ENCODE measurements at places on chromosomes 6 and 20. TPM values are rescaled to one million over a fixed set of nuclear protein-coding genes. Genes with fewer than 3 reads are reported as not detected.
A peak's percentile ranks its signal among the peaks of the same experiment; 100 is the strongest.

OOEP gene
- total RNA-seq, result not detected

DDX43 gene
- not detected for total RNA-seq

DSP gene
- total RNA-seq, result 241 TPM

SNAP91 gene
- 1.4 TPM for total RNA-seq

ADGRF1 gene
- total RNA-seq, result not detected

HSD17B8 gene
- total RNA-seq, result 9.9 TPM

DNA sequence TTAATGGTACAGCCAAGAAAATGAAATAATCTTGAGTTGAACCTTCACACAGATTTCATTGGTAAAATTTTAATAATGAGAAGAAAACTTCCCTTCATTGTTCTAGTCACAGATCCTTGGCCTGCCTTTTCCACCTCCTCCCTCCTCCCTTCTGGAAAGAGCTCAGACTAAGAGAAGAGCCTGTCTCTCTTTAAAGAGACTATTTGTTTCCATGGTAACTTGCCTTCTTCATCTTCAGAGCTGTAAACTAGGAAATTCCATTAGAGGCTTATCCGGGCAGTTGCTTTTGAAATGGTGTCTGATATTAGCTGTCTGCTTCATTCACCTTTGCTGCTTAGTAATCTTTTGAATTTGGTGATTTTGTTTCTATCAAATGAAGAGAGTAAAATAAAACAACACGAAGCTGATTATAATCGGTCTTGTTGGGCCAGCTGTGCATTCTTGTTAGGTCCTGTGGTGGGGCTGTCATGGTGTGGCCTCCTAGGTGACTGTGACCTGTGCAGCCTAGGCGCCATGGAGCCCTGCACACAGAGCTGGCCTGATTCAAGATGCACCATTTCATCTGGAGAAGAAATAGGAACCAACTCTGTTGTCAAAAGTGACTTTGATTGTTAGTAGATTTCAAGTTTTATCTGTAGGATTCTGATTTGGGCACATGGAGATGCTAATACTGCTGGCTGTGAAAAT lies 96.7 kb downstream of the MAP3K7 start:
- no peak for DNase-seq

GRCh38 chr6:6166064-6166463 lies 154.4 kb downstream of the F13A1 start:
- DNase-seq, result no peak

DNA sequence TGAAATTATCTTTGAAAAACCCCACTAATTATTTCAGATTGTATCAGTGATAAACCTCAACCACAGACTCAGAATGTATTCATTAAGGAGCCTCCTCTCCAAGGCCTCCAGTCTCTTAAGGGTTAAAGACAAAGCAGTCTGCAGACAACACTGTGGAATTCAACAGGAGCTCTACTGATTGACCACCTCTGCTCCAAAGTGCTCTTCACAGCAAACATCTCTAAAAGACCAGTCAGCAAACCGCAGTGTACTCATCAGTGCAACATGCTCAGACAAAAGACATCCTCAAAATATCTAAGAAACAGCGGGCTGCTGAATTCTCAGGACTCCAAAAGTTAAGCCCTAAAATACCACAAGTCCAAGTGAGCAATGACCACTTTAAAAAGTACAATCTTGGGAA lies 42.0 kb downstream of the UQCC1 start:
- DNase-seq, result no peak

DNA sequence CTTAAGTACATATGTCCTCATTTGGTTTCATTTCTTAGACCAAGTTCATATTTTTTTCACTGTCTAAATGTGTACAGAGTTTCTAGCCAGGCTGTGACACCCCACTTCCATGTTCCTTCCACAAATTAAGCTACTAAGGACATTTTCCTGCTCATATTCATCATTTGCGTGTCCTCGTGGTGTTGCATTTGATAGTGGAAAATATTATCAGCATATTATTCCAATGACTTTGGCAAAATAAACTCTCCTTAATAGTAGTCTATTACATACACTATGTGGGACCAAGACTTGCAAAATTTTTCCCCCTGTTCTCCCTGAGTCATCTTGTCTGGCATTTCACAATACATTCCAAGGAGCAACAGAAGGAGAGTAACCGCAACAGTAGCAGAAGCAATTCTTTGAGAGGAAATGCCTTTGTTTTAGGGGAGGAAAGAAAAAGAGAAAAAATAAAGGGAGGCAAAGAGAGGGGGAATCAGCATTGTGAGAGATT lies 599.2 kb downstream of the COL12A1 start:
- no peak for DNase-seq

- no peak for DNase-seq
These were observed 2.4 kb downstream of the SLC22A23 start for GRCh38 chr6:3454273-3455010.

DNA sequence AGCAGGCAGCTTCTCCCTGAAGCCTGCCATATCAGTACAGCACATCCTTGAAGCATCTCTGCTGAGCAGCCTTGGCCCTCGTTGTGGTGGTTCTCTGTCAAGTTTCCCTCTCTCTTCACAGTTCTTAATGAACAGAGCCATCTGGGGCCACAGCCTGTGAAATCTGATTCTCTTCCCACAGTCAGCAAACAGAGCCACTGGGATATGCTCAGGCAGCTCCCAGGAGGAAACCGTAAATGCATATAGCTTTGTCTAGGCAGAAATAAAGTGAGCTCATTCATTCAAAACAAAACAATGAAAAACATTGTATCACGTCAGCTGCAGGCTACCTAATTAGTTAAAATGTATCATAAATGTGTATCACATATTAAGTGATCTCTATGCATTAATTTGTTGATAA lies 80.3 kb downstream of the TBC1D7 start:
- DNase-seq, result no peak

- no peak for DNase-seq
These were observed 16.0 kb downstream of the ANKS1A start for GRCh38 chr6:34904990-34905613.

- peak; percentile 89 for DNase-seq
These were observed 1.5 kb downstream of the BICRAL start for GRCh38 chr6:42783177-42783875.
